ENCODE measurements at places on chromosomes 4 and X.
A peak's percentile ranks its signal among the peaks of the same experiment; 100 is the strongest.

GRCh38 chr4:74433043-74433442 is 11.9 kb upstream of the AREG start:
- DNase-seq: no peak

GRCh38 chrX:36160081-36160480 is 240.5 kb downstream of the CFAP47 start:
- no peak for DNase-seq

- DNase-seq: no peak
These were observed 69.2 kb downstream of the RPS6KA6 start for GRCh38 chrX:84118769-84119168.

- DNase-seq: peak; percentile 6
These were observed 49.0 kb downstream of the HTRA3 start for GRCh38 chr4:8318509-8318908.

GRCh38 chr4:15794426-15794825 is 16.3 kb downstream of the CD38 start:
- DNase-seq: no peak

GRCh38 chrX:72045141-72045540 is 86.6 kb downstream of the RTL5 start:
- DNase-seq: no peak

- no peak for DNase-seq
These were observed 208.8 kb downstream of the MAGEB17 start for GRCh38 chrX:16376056-16376455.

All from testis (tissue), 5 donors.